Left renal pelvis (tissue), 4 donors: ENCODE measurements at places on chromosomes 16 and 17. TPM values are rescaled to one million over a fixed set of nuclear protein-coding genes. Genes with fewer than 3 reads are reported as not detected.

The ASPHD1 gene
- polyA plus RNA-seq: 1.0 TPM

The C16orf54 gene
- 0.32 TPM for polyA plus RNA-seq

The OTOP2 gene
- polyA plus RNA-seq: not detected

The IGFALS gene
- polyA plus RNA-seq: 1.7 TPM

The NKD1 gene
- 12.4 TPM for polyA plus RNA-seq

The TBX21 gene
- 0.26 TPM for polyA plus RNA-seq

The CHMP1A gene
- 65.2 TPM for polyA plus RNA-seq

DNA sequence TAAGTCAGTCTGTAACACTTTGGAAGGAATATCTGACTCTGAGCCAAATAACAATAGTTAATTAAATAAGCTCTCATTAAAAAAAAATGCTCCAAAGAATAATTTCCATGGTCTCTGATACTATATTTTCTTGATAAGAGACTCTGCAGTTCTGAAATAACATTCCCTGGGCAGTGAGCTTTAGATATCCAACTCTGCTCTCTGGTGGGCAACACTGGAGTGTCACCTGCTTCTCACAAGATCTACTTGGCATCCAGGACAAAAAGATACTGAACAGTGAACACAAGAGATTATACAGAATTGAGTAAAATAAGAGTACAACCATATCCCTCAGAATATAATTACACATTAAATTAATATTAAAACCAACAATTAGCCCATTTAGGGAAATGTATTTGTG is 13.7 kb downstream of the BLMH start:
- DNase-seq: peak; percentile 32

- DNase-seq: no peak
Observed at GRCh38 chr16:57815987-57816745, 13.9 kb upstream of the KIFC3 start.

- no peak for DNase-seq
Observed at GRCh38 chr17:76382803-76383545, 1.4 kb upstream of the SPHK1 start.

DNA sequence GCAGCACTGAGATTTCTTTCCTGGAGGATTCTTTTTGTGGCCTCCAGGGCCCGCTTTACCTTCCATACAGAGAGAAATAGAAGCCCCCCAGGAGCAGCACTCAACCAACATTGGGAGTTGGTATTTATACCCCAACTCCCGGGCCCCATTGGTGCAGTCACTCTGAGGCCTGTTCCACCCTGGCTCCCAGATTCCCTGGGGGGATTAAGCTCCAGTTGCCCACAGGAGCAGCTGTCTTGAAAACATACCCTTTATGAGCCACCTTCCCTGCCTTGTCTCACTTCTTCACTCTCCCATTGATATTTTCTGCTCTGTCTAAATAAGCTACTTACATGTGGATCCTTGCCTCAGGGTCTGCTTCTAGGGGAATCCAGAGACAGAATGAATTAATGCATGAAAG is 167.8 kb downstream of the KATNIP start:
- DNase-seq: no peak

GRCh38 chr16:67105246-67105645 is 4.5 kb upstream of the PHAF1 start:
- no peak for DNase-seq

GRCh38 chr17:35537601-35538141 is at the start of gene SLFN12L:
SLFN12L (minus strand) TSS chr17:35537678; CDS start chr17:35522364, 15,314 bp downstream.
- no peak for DNase-seq

- DNase-seq: no peak
Observed at GRCh38 chr16:30956601-30957455, 726 bp upstream of the SETD1A start.

GRCh38 chr16:85863384-85863774 is 35.6 kb upstream of the IRF8 start:
- no peak for DNase-seq

GRCh38 chr16:82024316-82024715 is 10.7 kb upstream of the HSD17B2 start:
- no peak for DNase-seq

GRCh38 chr17:27290916-27291598 is 2.9 kb upstream of the WSB1 start:
- DNase-seq: no peak

DNA sequence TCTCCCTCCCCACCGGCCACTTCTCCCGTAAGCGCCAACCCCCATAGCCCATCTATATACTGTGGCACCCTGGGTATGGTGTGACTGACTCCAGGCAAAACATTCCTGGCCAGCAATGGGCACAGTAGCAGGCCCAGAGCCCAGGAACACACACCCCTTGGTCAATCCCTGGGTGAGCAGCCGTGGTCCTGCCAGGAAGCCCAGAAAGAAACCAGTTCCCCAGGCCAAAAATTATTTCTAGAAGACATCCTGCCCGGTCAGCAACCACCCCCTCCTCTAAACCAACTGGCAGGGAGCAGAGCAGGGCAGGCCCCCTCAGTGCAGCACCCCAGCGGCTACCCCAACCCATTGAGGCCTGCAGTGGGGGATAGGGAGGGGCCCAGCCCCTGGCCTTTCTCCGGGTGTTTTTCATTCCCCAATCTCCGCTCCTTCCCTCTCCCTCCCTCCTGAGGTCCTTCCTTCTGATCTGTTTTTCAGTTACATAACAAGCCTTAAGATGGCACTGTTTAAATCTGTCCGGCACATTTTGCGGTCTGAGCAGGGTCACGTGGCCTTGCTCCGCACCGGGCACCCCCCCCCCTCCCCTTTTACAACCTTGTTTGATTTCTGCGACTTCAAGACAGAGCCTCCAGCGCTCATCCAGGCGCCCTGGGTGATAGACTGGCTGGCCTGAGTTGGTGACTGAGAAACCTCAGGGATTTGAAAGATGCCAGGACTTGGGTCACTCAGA is 2.0 kb downstream of the NPTX1 start:
- no peak for DNase-seq

- peak; percentile 96 for DNase-seq
Observed at GRCh38 chr16:28846080-28846932, at the start of gene TUFM. TUFM (minus strand) TSS chr16:28846348; CDS start chr16:28846269, 79 bp downstream.

DNA sequence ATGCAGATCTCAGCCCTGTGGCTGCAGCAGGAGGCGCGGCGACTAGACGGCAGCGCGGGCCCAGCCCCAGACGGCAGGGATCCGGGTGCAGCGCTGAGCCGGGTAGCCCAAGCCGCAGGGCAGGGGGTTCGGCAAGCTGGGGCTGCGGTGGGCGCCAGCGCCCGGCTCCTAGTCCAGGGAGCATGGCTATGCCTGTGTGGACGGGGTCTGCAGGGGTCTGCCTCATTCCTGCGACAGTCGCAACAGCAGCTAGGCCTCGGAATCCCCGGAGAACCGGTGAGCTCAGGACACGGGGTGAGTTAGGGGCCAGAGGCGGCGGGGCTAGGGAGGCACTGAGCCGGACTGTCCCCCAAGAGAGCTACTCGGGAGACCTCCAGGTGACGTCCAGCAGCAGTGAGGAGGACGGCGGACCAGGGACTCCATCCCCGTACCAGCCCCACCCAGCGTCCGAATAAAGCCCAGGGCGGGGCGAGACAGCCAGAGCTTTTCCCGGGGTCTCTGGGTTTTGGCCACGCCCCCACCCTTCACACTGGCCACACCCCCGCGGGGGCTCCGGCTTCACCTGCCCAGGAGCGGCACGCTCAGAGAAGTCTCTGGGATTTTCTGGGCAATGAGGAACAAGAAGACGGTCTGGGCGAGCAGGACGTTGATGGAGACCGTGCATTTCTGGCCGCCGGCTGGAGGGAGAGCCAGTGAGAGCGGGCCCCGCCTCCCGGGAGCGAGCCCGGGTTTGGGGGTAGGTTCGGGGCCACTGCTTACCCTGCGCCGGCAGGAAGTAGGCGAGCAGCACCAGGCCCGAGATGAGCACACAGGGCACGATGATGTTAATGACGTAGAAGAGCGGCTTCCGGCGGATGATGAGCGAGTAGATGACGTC is 1.1 kb downstream of the C17orf107 start:
- no peak for DNase-seq

- no peak for DNase-seq
Observed at GRCh38 chr17:2192367-2193057, 111.1 kb downstream of the SMG6 start.

GRCh38 chr17:77266891-77267341 is 126.1 kb downstream of the SEC14L1 start:
- DNase-seq: no peak

GRCh38 chr16:813204-813915 is 12.8 kb upstream of the GNG13 start:
- no peak for DNase-seq

DNA sequence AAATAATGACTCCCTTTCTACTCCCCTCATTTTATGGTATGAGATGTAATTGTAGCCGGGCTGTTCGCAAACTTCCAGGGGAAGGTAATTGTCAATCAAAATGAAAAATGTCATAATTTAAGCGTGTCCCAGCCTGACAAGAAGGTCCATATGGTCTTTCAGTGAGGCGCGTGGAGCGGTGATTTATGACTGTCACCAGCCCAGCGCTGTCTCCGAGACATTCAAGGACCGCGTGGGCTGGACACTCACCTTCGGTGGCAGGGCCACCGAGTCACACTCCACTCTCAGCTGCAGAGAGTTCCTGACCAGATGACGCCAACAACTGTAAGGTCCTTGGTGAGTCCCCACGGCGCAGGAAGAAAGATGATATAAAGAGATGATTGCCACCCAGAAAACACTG is 157.7 kb upstream of the TNRC6C start:
- no peak for DNase-seq
